Left hindlimb (tissue), 1 donor: ENCODE measurements at places on chromosomes 3 and 15.

GRCh38 chr3:32401556-32402081 lies 10.0 kb downstream of the CMTM7 start:
- DNase-seq: peak; percentile 86

- no peak for DNase-seq
These were observed 151.4 kb downstream of the NFKBIZ start for GRCh38 chr3:102000620-102001209.

DNA sequence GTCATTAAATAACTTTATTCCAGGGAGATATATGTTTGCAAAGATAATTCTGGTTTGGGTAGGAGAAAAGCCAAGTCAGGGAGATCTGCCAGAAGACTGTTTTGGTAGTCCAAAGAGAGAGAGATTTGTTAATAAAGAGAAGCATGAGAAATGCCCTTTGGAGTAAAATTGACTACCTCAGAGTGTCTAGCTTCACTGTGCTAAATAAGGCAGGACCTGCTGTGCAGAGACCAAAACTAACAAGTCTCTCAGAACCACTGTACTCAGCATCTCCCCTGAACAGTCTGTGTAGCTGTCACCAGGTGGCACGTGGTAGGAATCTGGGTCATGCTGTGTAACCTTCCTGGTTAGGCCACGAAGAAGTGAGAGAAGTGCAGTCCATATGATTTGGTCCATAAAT lies 31.6 kb upstream of the SLC35G2 start:
- no peak for DNase-seq

- peak; percentile 35 for DNase-seq
These were observed 80.5 kb upstream of the NEO1 start for GRCh38 chr15:72971766-72972165.

DNA sequence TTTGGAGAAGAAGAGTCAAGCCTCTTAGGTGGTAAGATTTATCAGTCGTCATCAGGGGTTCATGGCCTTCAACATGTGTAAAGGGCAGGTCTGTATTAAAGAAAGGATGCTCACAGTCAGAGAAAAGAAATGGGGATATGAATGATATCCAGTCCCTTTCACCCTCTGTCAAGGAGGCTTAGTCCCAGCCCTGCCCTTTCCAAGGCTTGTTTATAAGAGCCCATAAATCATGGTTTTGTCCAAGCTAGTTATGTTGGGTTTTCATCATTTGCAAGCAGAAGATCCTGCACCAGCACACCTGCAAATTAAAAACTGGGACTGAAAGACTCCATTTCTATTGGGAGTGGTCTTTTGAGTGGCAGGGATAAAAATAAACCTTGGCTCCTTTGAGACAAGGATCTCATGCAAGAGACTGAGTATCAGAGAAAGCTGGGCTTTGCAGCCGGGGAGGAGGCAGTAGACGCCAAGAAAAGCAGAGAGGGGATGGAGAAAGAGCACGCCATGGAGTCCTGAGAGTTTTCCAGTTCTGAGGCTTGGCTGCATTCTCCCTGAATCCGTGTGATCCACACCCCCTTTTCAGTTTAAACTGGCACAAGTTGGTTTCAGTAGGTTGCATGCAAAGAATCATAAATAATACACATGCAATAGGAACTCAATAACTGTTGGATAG lies 12.6 kb upstream of the PDIA5 start:
- DNase-seq: peak; percentile 54

DNA sequence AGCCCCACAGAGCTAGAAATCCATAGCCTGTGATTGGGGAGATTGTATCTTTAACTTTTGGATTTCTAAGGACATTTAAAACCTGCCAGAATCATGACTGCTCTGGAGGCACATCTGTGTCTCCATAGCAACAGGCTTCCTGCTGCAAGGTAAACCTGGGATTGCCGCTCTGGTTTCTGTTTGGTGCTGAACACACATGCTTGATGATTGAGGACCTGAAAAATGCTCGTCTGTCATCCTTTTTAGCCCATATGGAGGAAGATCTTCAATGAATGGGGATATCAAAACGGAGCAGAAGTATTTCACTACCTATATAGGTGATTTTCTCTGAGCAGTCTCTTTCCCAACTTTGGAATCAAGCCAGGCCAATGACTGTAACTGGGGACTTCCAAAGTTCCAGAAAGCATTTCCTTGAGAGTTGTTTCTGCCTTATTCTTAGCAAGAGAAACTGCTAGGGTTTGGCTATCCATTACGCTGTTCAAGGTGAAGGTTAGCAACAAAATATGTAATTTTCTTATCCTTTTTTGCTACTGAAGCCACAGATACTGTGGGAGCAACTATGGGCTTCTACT lies 96.5 kb upstream of the TNIK start:
- DNase-seq: no peak

GRCh38 chr3:131454501-131454900 lies 48.3 kb downstream of the MRPL3 start:
- DNase-seq: no peak

- no peak for DNase-seq
These were observed 6.5 kb upstream of the SRGAP3 start for GRCh38 chr3:9255976-9256375.

DNA sequence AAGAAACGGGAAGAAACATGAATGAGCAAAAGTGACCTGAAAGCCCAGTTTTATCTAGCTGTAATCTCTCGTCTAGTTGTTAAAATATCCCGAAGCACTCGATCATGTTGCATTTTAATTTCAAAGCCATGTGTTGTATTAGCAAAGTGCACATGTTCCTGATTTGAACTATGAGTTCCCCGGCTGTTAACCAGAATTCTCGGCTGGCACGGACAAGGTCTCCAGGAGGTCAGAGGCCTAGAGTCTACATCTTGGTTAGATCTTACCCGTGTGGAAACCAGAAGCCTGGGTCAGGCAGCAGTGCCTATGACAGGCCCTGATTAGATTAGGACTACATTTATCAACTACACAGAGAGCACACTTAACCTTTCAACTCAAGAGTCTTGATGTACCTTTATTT lies 195.8 kb downstream of the CDIN1 start:
- no peak for DNase-seq

- no peak for DNase-seq
These were observed 28.4 kb upstream of the LDHAL6B start for GRCh38 chr15:59178151-59178695.

GRCh38 chr3:188558343-188559071 lies 404.6 kb downstream of the LPP start:
- no peak for DNase-seq

- DNase-seq: no peak
These were observed 290.2 kb upstream of the CNTN3 start for GRCh38 chr3:74904646-74905045.

DNA sequence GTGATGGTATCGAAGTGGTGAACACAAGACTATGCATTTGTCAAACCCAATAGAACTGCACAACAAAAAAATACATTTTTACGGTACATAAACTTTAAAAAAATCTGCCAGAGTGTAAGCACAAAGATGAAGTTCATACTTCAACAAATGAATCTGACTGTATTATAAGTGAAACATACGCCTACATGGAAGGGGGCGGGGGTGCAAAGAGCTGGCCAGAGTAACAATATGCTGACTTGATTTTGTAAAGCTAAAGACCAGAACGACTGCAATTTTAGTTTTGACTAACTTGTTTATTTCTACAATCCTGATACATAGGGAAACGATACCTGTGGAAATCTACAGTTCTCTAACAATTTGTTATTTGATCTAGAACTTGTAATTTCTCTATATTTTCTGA lies 426.0 kb downstream of the GABRG3 start:
- DNase-seq: no peak

DNA sequence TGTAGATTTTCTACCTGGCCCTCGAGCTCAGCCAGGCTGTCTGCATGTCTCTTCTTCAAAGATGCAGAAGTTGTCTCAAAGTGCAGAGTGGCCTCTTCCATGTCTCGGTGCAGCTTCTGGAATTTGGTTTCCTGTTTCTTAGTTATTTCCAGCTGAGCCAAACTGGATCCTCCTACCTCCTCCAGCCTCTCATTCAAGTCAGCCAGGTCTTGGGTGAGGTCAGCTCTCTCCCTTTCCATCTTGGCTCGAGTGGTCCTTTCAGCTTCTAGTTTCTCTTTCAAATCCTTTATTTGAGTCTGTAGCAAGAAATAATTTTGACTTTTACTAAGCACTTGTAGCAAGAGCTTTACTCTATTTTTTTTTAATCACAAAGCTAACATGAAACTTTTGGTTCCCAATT lies 81.8 kb downstream of the MYH15 start:
- DNase-seq: no peak

- no peak for DNase-seq
These were observed 8.8 kb upstream of the FBXO40 start for GRCh38 chr3:121584418-121584817.

- no peak for DNase-seq
These were observed 89.6 kb upstream of the TSEN2 start for GRCh38 chr3:12394569-12395271.
